ENCODE measurements at places on chromosomes 11 and 22.

GRCh38 chr11:17538731-17539130 is 5.5 kb downstream of the USH1C start:
- no peak for DNase-seq

GRCh38 chr22:35400501-35400790 is 506 bp downstream of the MCM5 start:
- no peak for DNase-seq

GRCh38 chr22:40258017-40258416 is 80.3 kb downstream of the TNRC6B start:
- no peak for DNase-seq

DNA sequence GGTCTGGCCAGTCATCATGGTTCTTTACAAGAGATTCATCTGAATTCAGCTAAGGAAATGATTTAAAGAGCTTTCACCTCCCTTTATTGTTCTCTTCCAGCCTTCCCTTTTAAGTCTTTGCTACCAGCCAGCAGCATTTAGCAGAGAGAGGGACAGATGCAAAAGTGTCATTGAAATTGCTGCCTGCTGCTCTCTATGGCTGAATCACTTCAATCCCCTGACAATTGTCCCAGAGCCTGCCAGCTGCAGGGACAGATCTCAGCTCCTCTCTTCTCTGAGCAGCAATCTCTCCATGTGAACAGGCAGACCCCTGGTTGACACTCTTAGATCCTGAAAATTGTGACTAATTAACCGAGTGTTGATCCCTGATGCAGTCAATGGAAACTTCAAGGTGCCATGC is 816.9 kb upstream of the CCDC90B start:
- DNase-seq = no peak

Measured in stimulated activated CD4-positive, alpha-beta T cell treated with anti-CD3 and anti-CD28 coated beads, Interleukin-15, amount 100 ng/mL, for 1 hour (primary cell).